ENCODE measurements at places on chromosomes 6 and 20.

- no peak for DNase-seq
Observed at GRCh38 chr6:13372688-13373487, 44.6 kb upstream of the TBC1D7 start.

DNA sequence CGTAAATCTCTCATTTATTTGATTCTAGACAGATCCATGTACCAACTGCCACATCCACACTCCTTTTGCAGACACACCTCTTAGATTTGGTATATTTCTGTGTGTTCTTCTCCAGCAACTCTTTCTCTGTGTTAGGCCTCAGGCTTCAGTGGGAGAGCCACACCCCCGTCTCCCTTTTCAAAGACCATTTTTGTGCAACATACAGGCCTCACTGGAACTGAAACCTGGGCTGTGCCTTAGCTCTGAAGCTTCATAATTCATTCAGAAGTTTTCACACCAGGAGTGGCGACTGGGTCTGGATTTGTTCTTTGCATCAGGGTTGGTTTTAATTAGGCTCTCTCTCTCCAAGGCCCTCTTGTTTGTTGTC lies 170.2 kb downstream of the THBS2 start:
- no peak for DNase-seq

GRCh38 chr20:40797425-40797824 lies 108.4 kb upstream of the MAFB start:
- DNase-seq: peak; percentile 43

- peak; percentile 90 for DNase-seq
Observed at GRCh38 chr6:47134476-47135189, 92.5 kb upstream of the ADGRF1 start.

GRCh38 chr6:98920904-98921431 lies 26.8 kb downstream of the FBXL4 start:
- DNase-seq: no peak

GRCh38 chr6:36216559-36216958 lies 20.0 kb downstream of the BRPF3 start:
- DNase-seq: peak; percentile 31

DNA sequence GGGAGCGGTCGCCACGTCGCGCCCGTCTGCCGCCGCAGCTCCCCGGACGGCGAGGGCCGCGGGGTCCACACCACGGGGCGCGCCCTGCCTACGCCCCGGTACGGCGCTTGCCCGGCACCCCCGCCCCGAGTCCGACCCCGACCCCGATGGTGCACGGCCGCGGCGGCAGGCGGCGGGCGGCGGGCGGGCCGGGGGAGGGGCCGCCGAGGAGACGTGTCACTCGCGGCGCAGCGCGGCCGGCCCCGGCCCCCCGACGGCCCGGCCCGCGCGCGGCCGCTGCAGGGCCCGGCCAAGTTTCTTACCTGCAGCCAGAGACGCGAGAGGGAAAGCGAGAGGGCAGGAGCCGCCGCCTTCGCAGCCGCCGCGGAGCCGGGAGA lies 328 bp downstream of the RRBP1 start:
- peak; percentile 53 for DNase-seq

- DNase-seq: peak; percentile 86
Observed at GRCh38 chr6:106256201-106256968, 69.2 kb downstream of the ATG5 start.

GRCh38 chr6:170253910-170254269 lies 37.0 kb downstream of the DLL1 start:
- DNase-seq: no peak

DNA sequence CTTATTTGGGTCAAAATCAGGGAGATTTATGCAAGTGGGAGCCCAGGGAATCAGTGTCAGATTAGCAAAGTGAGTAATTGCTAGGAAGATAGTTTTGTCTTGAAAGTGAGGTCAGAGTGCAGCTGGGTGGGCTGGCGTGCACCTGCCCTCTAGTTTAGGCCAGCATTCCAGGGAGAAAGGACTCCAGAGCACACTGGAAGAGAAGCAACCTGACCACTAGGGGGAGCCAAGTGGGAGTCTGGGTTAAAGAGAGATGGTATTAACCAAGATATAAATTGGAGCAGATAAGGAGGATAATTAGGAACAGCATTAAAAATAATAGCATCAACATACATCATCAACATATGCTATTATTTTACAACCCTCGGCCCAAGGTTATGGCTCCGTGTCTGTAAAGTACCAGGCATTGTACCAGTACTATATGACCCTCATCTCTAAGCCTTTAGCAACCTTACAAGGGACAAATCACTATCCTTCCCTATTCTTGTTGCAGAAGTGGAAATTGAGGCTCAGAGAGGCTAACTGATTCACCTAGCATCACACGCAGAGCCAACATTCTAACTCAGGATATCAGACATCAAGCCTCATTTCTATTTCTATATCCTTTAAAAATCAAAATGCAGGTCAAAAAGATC lies 57.8 kb downstream of the SLC2A10 start:
- peak; percentile 63 for DNase-seq

GRCh38 chr6:82781620-82782204 lies 283.9 kb downstream of the UBE3D start:
- no peak for DNase-seq

DNA sequence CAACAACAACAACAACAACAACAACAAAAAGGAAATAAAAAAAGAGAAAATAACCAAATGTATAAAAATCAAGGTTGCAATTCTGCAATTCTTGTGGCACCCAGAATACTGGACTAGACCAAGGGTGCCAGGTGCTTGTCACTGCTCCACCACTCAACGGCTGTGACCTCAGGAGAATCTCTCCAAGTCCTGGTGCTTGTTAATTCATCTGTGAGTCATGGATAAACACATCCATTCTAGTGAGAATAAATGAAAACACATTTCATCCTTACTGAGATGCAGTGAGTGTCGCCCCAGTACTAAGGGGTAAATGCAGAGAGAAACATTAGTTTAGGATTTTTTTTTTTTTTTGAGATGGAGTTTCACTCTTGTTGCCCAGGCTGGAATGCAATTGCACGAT lies 32.0 kb downstream of the HLA-C start:
- no peak for DNase-seq

GRCh38 chr20:50376888-50377459 lies 133.2 kb upstream of the PTPN1 start:
- DNase-seq: no peak

GRCh38 chr20:58231683-58232082 lies 3.2 kb upstream of the ANKRD60 start:
- DNase-seq: peak; percentile 64

DNA sequence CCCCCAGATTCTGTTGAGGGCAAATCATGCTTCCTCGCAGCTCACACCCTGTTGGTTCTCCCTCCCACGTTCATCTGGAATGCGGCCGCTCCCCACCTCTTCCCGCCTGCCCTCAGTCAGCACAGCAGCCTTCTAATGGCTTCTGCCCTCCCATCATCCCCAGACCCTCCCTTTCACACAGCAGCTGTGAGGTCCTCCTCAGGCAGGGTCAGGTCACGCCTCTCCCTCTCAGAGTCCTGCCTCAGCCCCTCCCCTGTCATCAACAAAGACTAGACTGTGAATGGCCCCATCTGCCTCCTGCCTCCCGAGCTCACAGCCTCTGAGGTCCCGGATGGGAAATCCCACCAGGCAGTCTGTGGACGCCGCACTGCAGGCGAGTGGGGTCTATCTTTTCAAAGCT lies 7.9 kb upstream of the BHLHE23 start:
- no peak for DNase-seq

DNA sequence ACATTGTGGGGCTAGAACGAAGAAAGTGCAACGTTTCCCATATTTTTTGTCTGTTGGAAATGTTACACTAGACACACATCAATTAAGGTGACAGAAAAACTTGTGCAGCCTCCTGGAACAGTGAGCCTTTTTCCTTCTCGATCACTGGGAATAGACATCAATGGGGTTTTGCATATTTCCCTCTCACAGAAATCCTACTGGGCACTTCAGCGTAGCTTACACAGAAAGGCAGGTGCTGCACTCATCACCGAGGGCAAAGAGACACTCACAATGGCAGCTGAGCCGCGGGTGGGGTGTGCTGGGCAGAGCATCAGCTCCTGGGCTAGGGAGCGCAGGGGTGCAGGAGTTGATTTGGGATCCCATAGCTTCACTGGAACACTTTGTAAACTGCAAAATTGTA lies 64.5 kb downstream of the THBS2 start:
- no peak for DNase-seq

DNA sequence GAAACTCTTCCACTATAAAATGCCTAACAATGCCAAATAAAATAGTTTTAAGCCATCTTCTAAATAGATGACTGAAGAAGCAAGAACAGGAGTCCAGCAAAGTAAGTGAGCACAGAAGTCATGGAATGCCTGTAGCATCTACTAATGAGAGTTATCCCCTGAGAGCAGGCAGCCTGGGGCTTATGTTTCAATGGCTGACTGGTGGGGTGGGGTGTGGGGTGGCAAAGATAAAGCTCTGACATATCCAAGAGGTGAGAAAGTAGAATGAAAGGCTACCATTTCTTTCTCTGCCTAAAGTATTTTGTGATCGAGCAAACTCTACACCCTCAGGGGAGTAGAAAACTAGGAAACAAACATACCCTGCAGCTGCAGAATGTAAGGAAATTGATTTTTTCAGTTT lies 348.8 kb downstream of the TFAP2B start:
- DNase-seq: no peak

GRCh38 chr6:82076916-82077315 lies 170.6 kb downstream of the IBTK start:
- peak; percentile 32 for DNase-seq

- peak; percentile 59 for DNase-seq
Observed at GRCh38 chr6:144661116-144661806, 376.1 kb downstream of the UTRN start.

GRCh38 chr20:24867556-24867955 lies 81.5 kb upstream of the CST7 start:
- DNase-seq: no peak

- no peak for DNase-seq
Observed at GRCh38 chr6:80463197-80463596, 356.7 kb downstream of the BCKDHB start.

DNA sequence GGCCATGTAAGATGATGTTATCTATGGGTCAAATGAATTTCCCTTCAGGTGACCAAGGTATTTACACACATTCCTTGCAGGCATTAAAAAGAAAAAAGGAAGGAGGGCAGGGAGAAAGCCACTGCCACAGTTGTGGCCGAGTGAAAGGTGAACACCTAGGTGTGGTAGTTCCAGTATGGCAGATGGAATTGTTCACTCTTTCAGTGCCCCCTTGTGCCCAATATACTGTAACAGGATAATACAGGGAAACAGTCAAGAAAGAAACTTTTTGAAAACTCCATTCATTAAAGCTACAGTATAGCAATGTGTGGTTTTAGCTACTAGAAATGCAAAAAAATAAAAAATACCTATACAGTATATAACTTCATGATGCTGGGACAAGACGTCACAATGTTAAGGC lies 52.1 kb downstream of the BMP2 start:
- no peak for DNase-seq

GRCh38 chr20:49558826-49559225 lies 9.1 kb downstream of the PTGIS start:
- no peak for DNase-seq

DNA sequence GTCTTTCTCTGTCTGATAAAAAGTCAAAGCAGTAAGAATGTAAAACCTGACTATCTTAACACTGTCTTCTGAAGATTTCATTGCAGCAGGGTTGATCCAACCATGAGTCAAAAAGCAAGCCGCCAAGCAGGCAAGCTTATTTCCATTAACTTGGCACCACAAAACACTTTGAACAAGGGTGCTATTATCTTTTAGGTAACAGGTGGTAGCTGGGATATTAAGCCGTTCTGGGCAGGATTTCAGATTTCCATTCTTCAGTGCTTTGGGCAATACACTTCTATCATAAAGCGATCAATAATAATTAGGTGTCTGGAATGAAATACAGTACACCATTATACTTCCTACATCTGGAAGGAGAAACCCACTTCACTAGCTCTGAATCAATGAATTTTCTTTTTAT lies 181.9 kb downstream of the TBC1D7 start:
- DNase-seq: no peak

DNA sequence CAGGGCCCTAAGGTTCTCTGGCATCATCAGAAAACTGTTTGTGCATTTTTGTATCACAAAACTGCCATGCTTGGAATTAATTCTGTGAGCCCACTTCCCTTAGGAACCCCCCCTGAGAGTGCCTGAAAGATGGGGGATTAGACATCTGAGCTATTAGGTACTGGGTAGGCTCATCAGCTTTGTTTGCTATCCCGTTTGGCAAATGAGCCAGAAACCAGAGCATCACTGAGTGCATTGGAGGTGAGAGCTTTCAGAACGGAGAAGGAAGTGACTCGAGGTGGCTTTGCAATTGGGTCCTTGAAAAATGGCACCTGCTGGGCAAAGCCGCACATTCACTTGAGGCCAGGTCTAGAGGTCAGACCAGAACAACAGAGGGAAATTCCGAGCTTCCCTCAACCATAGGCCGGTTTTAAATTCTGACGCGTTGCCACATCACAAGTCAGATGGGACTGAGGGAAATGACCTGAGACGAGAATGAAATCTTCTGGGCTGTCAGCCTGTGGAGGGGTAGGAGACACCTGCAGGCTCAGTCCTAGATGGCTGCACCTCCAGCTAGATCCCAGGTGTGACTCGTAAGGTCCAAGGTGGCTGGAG lies 8.4 kb upstream of the GLP1R start:
- no peak for DNase-seq

- peak; percentile 53 for DNase-seq
Observed at GRCh38 chr6:128413291-128413690, 107.1 kb downstream of the PTPRK start.

DNA sequence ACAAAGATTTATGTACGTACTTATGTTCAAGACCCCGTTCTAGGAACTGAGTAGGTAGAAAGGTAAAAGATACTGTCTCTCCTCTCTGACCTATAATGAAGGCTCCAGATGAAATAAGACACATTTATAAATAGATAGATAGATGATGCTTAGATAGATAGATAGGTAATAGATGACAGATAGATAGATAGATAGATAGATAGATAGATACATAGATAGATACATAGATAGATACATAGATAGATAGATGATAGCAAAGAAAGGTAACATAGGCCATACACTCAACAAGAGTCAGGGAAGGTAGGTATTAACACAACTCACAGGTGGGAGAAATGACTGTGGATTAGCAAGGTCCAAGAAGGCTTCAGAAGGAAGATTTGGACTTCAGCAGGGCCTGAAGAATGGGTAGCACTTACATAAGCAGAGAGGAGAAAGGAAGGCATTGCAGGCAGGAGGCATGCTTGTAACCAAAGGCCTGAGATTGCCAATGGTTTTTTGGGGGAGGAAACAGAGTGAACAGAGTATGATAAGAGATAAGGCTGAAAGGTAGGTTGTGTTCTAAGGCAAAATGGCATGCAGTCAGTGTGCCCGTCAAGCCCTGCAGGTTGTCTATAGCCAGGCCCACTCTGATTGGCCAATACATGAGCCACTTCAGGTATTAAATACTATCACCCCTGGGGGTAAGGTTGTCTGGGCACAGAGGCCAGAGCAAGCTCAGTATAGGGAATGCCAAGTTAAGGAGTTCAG lies 7.7 kb upstream of the MYB start:
- no peak for DNase-seq

Data from adipocyte (in vitro differentiated cells).